Stimulated activated CD4-positive, alpha-beta T cell treated with anti-CD3 and anti-CD28 coated beads, Interleukin-1b, Interleukin-23, amount 100 ng/mL, for 1 hour (primary cell): ENCODE measurements at places on chromosomes 4 and X.

GRCh38 chrX:71147496-71148277 lies 3.0 kb downstream of the NLGN3 start:
- DNase-seq: no peak

- DNase-seq: no peak
Observed at GRCh38 chr4:155762334-155762733, 3.5 kb downstream of the GUCY1B1 start.

DNA sequence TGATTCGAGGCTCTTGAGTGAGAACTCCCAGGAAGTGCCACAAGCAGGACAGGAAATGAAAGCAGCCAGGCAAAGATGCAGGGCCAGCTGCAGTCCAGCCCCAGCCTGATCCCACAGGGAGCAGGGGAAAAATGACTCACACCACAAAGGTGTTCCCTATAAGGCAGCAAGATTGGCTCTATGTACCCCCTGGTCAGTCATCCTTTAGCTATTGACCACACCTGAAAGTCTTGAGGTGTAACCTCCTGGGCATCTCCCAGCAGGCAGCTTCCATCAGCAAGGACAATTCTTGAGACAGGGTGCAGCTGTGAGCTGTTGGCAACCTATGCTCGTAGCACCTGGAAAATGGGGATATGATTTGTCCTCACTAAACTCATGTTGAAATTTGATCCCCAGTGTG lies 27.9 kb upstream of the EXOC1L start:
- no peak for DNase-seq

GRCh38 chr4:72887152-72887551 lies 182.4 kb downstream of the COX18 start:
- DNase-seq: no peak

DNA sequence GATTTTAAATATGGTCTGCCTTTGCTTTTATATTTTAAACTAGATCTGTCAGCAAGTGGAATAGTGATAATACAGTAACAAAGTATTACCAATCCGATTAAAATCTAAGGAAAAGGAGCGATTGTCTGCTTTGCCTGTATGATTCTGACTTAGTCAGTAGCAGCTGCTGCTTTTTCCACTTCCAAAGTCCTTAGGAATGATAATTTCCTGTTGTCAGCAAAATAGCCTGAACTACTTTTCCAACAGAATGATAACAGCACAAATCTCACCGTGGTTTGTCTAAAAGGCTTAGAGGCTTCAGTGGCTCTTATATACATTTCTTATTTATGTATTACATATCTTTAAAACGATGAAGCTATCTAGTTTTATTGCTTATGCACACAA lies 290.0 kb downstream of the ANK2 start:
- DNase-seq: no peak

- no peak for DNase-seq
Observed at GRCh38 chr4:126130215-126130614, 815.5 kb downstream of the FAT4 start.

- no peak for DNase-seq
Observed at GRCh38 chr4:161704040-161704439, 459.8 kb downstream of the FSTL5 start.

GRCh38 chr4:170014359-170015011 lies 11.7 kb downstream of the MFAP3L start:
- DNase-seq: no peak
